GM23338 (cell line): ENCODE measurements at places on chromosomes 1 and 21.

DNA sequence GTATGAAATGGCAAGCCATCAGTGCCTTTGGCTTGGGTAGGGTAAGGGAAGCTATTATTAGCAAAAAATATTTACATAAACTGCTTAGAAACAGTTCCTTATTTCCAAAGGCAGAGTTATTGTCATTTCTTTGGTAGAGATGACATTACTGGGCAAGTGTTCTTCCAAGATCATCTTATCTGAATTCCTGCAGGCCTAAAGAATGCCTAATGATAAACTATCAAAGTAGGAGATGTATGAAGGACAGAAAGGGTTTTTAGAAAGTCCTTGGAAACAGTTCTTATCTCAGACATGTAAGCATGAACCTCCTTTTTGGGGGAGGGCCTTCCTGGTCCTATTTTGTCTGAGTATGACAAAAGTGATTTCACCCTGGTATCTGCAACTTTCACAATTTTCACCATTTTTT is 5.1 kb upstream of the FRRS1 start:
- DNase-seq: no peak

DNA sequence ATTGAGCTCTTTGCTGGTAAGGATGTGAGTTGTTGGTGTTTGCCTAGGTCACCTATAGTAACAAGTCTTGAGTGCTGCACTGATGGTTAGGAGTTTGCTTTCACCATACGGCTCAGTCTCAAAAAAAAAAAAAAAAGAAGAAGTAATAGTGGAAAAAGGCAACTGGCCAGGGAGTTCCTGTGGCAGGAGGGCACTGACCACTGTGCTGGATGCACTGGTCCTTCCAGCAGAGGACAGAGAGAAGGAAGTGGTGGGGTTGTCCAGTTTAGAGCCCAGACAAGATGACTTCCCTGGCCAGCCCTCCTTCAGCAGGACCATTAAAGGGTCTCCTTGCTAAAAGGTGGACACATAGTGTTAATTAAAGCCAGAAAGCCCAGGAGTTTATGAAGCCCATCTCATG is 11.9 kb upstream of the PTCH2 start:
- no peak for DNase-seq

- DNase-seq: no peak
Measured at GRCh38 chr1:208852911-208853310, 608.7 kb upstream of the PLXNA2 start.

DNA sequence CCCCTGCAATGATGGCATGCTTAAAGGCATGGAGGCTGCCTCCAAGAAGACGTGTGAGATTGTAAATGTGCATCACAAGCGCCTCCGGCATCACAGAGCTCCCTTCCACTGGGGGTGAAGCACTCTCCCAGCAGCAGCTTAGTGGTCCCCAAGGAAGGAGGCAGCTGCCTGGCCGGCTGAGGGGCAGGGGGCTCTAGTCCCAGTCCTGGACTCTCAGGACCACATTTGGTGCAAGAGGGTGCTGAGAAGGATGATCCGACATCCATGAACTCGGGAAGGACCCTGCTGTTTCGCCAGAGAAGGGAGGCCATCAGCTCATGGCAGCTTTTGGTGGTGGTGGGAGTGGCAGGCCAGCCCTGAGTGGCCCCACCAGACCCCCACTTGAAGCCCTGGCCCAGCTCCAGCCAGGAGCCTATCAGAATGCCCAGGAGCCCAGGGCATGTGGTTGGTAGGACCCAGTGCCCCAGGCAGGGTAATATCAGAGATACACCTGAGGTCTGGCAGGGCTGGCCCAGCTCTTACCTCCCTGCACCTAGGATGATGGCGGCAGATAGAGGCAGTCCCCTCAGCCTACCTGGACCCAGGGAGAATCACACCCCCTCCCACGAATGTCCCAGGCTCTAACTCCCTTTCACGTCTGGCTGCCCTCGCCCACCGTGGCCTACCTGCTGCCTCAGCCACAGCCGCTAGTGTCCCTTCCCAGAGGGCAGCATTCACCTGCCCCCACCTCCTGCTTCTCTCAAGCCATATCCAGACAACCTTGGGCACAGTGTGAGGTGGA is 2.4 kb upstream of the WNT9A start:
- DNase-seq: no peak

- DNase-seq: peak; percentile 88
Measured at GRCh38 chr21:46153247-46154154, 1.9 kb downstream of the FTCD start.

DNA sequence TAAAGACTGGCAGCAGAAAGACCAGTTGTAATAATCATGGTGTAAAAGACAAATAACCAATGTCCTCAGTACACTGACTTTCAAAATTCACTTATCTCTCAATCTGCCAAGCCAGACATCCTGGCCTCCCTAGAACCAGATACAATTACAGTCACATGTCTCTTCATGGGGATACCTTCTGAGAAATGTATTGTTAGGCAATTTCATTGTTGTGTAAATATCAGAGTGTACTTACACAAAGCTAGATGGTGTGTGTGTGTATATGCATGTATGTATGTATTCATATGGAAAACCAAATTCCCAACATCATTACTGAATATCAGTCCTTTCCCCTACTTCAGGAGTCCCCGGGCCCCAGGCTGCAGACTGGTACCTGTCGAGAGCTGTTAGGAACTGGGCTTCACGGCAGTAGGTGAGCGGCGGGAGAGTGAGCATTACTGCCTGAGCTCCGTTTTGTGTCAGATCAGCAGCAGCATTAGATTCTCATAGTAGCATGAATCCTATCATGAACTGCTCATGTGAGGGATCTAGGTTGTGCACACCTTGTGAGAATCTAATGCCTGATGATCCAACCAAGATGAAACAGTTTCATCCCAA is 65.3 kb upstream of the ZNF326 start:
- peak; percentile 85 for DNase-seq

GRCh38 chr1:34688006-34688741 is 66.7 kb upstream of the GJB5 start:
- DNase-seq: no peak

DNA sequence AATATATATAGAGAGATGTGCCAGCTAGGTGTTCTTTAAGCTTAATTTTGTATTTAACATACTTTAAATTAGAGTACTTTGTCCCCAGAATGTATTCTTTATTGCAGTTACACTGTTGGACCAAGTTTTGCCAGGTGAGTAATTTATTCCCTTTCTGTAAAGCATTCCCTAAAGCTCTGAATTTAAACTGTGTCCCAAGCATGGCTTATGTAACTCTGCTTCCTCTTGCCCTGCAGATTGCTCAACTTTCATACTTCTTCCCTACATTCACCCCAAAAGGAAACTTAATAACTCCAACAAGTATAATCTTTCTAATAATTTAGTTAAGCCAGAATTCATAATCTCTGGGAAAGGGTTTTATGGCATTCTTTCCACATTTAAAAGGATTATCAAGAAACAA is 5.6 kb downstream of the LYPLAL1 start:
- no peak for DNase-seq
